ENCODE measurements at places on chromosomes 4 and X. TPM values are rescaled to one million over a fixed set of nuclear protein-coding genes. Genes with fewer than 3 reads are reported as not detected.

- no peaks in the 10 kb centered on the region for H3K27me3 ChIP-seq
- H3K4me3 ChIP-seq: no peak overlapping the region
- DNase-seq: no peak
- no peak overlapping the region for H3K27ac ChIP-seq
These were observed 320.1 kb downstream of the CFAP299 start for GRCh38 chr4:80655662-80656061.

DNA sequence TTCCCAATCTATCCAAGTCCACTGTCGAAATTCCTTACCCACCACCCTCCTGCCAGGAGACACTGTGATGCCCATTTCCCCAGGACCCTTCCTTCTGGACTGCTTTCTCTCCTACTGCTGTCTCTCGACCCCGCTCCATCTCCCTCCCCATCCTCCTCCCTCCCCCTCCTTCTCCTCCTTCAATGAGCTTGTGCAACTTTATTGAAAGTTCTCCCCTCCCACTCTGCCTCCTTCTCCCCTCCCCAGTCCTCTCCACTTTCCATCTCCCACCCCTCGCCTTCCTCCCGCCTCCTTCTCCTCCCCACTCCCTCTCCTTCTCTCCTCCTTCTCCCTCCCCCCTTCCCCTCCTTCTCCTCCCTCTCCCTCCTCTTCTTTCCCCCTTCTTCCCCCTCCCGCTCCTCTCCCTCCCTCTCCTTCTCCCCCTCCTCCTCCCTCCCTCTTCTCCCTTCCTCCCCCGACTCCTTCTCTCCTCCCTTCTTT is 116.6 kb upstream of the FAT1 start:
- no peaks in the 10 kb centered on the region for H3K36me3 ChIP-seq
- no peak for DNase-seq
- H3K4me3 ChIP-seq: no peak overlapping the region
- H3K27ac ChIP-seq: no peak overlapping the region
- no peaks in the 10 kb centered on the region for H3K4me1 ChIP-seq

GRCh38 chr4:14254252-14254651 is 626.7 kb upstream of the BOD1L1 start:
- H3K36me3 ChIP-seq: no peaks in the 10 kb centered on the region
- H3K27ac ChIP-seq: no peak overlapping the region
- no peaks in the 10 kb centered on the region for H3K4me1 ChIP-seq
- no peaks in the 10 kb centered on the region for H3K27me3 ChIP-seq
- DNase-seq: peak; percentile 31
- no peak overlapping the region for H3K4me3 ChIP-seq

DNA sequence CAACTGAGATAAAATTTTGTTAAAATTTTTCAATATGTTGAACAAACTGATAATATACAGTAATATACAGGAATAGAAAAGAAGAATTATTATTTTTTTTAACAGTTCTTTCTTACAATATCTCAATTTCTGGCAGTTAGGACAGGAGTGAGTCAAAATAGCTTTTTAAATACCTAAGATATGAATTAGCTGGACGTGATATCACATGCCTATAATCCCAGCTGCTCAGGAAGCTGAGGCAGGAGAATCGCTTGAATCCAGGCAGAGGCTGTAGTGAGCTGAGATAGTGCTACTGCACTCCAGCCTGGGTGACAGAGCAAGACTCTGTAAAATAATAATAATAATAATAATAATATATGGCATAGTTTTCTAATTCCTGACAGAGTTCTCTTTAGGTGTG is 1039.3 kb downstream of the STPG2 start:
- no peaks in the 10 kb centered on the region for H3K36me3 ChIP-seq
- no peak overlapping the region for H3K4me3 ChIP-seq
- DNase-seq: no peak
- H3K27me3 ChIP-seq: no peaks in the 10 kb centered on the region
- no peak overlapping the region for H3K27ac ChIP-seq

DNA sequence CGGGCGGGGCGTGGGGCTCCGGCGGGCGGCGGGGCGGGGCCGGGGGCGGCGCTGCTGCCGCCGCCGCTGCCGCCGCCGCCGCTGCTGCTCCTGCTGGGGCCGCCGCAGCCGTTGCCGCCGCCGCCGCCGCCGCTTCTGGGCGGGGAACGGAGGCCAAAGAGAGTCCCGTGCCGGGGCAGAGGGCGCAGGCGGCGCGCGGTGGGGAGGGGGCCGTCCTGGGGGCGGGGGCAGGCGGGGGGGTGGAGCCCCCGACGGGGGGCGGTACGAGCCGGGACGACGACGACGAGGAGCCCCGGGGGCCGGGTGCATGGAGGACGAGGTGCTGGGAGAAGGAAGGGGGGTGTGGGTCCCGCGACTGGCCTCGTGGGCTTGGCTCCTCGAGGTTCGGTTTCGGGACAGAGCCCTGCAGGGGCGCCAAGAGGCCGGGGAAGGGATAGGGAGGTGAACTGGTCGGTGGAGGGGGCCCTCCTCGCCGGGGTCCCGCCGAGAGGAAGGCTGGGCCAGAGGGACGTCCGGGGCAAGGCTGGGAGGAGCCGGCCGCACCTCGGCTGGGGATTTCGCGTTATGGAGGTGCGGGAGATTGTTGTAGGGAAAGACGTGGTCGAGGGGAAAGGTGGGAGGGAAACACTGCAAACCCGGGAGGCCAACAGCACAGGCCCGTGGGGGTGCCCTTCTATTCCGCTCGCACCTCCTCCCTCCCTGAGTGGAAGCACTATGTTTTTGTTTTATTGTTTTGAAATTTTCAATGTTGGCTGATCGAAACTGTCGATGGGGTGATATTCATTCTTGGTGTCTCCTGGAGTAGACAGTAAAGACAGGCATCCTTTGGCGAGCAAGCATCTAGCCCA is 1.9 kb downstream of the BCORL1 start:
- no peaks in the 10 kb centered on the region for H3K36me3 ChIP-seq
- peak; percentile 41 for DNase-seq
- no peak overlapping the region for H3K27ac ChIP-seq

- no peak overlapping the region for H3K4me3 ChIP-seq
- H3K27ac ChIP-seq: no peak overlapping the region
- no peaks in the 10 kb centered on the region for H3K4me1 ChIP-seq
- no peak for DNase-seq
These were observed 195.1 kb downstream of the MAGEB5 start for GRCh38 chrX:26411045-26411444.

The SMR3B gene
- total RNA-seq: not detected

DNA sequence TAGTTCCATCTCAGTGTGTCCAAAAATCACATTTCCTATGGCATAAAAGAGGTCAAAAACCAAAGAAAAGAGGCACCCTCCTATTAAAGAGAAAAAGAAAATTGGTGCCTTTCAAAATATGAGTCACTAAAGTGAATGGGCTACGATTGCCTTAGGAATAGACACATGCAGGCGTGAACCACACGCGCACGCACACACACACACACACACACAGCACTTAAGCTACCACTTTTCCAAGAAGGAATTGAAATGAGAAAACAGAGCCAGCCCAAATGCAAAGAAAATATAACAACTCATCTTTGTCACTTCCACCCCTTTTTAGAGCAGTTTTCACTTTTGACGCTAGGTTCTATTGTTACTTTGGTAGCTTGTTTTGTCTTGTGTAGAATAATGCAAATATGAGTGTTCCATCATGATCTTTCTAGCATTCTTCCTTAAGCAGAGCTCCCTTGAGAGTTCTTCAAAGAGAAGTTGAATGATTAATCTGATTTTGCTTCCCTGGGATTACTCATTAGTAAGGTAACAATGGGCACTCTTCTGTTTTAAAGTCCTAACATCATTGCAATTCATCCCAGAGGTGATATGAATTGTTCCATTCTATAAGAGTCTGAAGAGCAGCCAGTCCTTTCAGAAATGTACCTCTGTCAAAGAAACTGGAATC is 239.2 kb upstream of the GNPDA2 start:
- H3K27me3 ChIP-seq: no peaks in the 10 kb centered on the region
- no peak for DNase-seq
- no peak overlapping the region for H3K27ac ChIP-seq
- no peaks in the 10 kb centered on the region for H3K36me3 ChIP-seq

DNA sequence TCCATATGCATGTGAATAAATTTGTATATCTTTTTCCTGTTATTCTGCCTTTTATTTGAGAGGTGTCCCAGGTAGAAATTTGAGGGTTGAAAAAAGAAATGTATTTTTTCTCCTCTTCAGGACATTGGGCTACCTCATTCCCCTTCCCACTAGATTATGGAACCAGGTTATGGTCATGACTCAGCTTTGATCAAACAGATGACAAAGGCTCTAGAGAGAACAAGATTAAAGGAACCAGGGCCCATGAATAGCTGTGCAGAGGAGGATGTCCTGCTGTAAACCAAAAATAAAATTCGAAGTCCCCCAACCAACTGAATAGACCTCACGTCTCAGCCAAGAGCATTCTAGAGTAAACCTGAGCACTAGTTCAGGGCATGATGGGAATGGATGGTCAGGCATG is 313.2 kb downstream of the RAPGEF2 start:
- H3K27me3 ChIP-seq: no peaks in the 10 kb centered on the region
- no peaks in the 10 kb centered on the region for H3K36me3 ChIP-seq
- no peak for DNase-seq
- H3K4me1 ChIP-seq: no peaks in the 10 kb centered on the region

- no peaks in the 10 kb centered on the region for H3K4me1 ChIP-seq
- H3K4me3 ChIP-seq: no peak overlapping the region
- DNase-seq: no peak
- H3K27ac ChIP-seq: no peak overlapping the region
- H3K27me3 ChIP-seq: no peaks in the 10 kb centered on the region
- no peaks in the 10 kb centered on the region for H3K36me3 ChIP-seq
These were observed 53.5 kb downstream of the FABP2 start for GRCh38 chr4:119268466-119268865.

All from B cell (primary cell).